Aorta (tissue), 5 donors: ENCODE measurements at places on chromosomes 6 and 20. TPM values are rescaled to one million over a fixed set of nuclear protein-coding genes. Genes with fewer than 3 reads are reported as not detected.

- no peaks in the 10 kb centered on the region for H3K36me3 ChIP-seq
- no peaks in the 10 kb centered on the region for H3K27me3 ChIP-seq
- no peak overlapping the region for H3K4me3 ChIP-seq
- no peaks in the 10 kb centered on the region for H3K4me1 ChIP-seq
- no peak overlapping the region for H3K27ac ChIP-seq
These were observed 109.1 kb downstream of the MAN1A1 start for GRCh38 chr6:119240257-119241110.

DNA sequence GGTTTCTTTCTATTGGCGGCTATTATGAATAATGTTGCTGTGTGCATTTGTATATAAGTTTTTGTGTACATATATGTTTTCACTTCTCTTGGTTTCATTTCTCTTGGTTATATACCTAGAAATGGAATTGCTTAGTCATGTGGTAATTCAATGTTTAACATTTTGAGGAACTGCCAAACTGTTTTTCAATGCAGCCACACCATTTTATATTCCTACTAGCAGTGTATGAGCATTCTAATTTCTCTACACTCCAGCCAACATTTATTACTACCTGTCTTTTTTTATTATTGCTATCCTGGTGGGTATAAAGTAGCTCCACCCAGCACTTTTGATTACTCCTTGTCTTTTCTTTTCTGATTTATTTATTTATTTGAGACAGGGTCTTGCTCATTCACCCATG lies 54.8 kb downstream of the PHACTR2 start:
- H3K27me3 ChIP-seq, result no peaks in the 10 kb centered on the region
- no peak overlapping the region for H3K27ac ChIP-seq
- no peaks in the 10 kb centered on the region for H3K36me3 ChIP-seq
- H3K4me1 ChIP-seq, result peaks cover 1% of the 10 kb centered on the region
- no peak for DNase-seq

GRCh38 chr6:141199074-141199473 lies 933.7 kb upstream of the GJE1 start:
- no peak for DNase-seq
- H3K4me3 ChIP-seq, result no peak overlapping the region
- no peaks in the 10 kb centered on the region for H3K36me3 ChIP-seq
- H3K4me1 ChIP-seq, result no peaks in the 10 kb centered on the region
- H3K27ac ChIP-seq, result peak overlapping the region; percentile 33
- H3K27me3 ChIP-seq, result no peaks in the 10 kb centered on the region

SUMO4 gene
- 2.9 TPM for total RNA-seq

DNA sequence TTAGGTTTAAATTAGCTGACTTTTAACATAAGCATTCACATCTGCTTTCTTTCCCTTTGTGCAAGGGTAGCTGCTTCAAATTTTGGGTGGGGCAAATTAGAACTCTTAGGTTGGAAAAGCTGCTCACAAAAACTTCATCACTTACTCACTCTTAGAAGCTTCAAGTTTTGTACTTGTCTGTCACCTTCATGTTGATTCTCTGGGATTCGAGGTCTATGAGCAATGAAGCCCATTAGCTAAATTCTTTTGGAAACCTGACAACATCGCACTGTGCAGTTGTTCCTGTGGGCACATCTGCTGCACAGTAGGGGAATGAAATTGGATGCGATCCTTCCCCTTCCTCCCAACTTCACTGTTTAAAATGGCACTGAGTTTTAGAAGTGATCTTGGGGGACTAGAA lies 156.1 kb downstream of the UBE3D start:
- H3K4me1 ChIP-seq, result no peaks in the 10 kb centered on the region
- H3K27me3 ChIP-seq, result no peaks in the 10 kb centered on the region
- no peak overlapping the region for H3K4me3 ChIP-seq

SPTLC3 gene
- total RNA-seq, result 4.1 TPM

- H3K36me3 ChIP-seq, result no peaks in the 10 kb centered on the region
- H3K27me3 ChIP-seq, result no peaks in the 10 kb centered on the region
- H3K4me1 ChIP-seq, result no peaks in the 10 kb centered on the region
- no peak overlapping the region for H3K4me3 ChIP-seq
These were observed 180.5 kb downstream of the PDE7B start for GRCh38 chr6:136031982-136032381.

GRCh38 chr6:39642270-39642669 lies 82.9 kb downstream of the KIF6 start:
- no peak for DNase-seq
- H3K36me3 ChIP-seq, result no peaks in the 10 kb centered on the region
- H3K27ac ChIP-seq, result no peak overlapping the region

SIRPB1 gene
- total RNA-seq, result 3.1 TPM

RIPOR2 gene
- 16.1 TPM for total RNA-seq

DNA sequence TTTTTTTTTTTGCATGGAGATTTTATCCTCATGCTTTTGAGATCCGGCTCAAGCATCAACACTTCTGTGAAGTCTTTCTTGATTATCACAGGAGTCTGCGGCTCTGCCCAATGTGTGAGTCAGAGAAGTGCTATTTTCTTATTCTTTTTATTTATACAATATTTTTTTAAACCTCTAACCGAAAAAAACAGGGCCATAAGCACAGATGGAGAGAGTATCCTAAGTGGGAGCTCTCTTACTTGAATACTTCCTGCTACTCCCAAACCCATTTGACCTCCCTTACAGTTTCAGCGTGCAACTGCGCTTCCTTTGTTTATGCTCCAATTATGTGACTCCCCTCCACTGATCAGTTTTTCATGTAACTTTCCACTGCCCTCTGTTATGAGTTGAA lies 8.7 kb upstream of the ATXN1 start:
- no peak for DNase-seq
- no peaks in the 10 kb centered on the region for H3K27me3 ChIP-seq
- no peaks in the 10 kb centered on the region for H3K36me3 ChIP-seq
- H3K4me3 ChIP-seq, result no peak overlapping the region
- peak overlapping the region; percentile 5 for H3K27ac ChIP-seq
- H3K4me1 ChIP-seq, result peaks cover 5% of the 10 kb centered on the region

- no peaks in the 10 kb centered on the region for H3K27me3 ChIP-seq
- no peak for DNase-seq
- H3K36me3 ChIP-seq, result no peaks in the 10 kb centered on the region
These were observed 210.0 kb upstream of the CST7 start for GRCh38 chr20:24738981-24739633.

DNA sequence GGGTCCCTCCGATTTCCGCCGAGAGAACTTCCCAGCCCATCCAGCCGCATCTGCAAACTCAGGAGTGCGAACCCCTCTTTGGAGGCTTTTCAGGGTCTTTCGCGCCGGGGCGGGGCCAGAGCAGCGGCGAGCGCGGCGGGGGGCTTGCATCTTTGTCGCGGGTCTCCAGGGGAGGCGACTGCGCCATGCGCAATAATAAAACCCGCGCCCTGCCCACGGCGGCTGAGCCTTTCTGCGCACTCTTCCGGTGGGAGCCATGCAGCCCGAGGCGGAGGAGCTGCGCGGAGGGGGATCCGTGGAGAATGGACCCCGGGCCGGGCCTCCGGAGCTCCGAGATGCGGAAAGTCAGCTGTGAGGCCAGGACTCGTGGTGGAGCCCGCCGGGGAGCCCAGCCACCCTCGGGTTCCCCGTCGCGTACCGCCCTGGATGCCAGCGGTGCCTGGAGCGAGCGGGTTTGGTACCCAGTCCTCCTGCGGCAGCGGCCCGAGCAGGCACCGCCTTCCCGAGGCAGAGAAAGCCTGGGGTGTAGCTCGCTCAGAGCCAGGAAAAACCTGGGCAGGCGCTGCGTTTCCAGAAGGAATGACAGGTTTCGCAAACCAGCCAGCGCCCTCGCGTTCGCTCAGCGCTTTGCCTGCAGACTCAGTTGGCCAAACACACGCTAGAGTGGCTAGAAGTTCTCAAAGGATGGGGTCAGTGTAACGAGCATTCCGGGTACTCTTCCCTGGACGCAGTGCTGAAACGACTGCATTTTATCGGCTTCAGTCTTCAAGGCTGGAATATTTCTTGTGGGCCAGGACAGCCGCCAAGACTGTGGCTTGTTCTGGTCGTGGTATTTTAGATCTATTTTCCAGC lies 1.2 kb downstream of the AKAP12 start:
- H3K4me1 ChIP-seq, result no peaks in the 10 kb centered on the region
- H3K27me3 ChIP-seq, result no peaks in the 10 kb centered on the region
- H3K36me3 ChIP-seq, result no peaks in the 10 kb centered on the region
- H3K4me3 ChIP-seq, result peak overlapping the region; percentile 58

GRCh38 chr6:168247443-168248147 lies 72.0 kb downstream of the DACT2 start:
- H3K27ac ChIP-seq, result no peak overlapping the region
- H3K27me3 ChIP-seq, result no peaks in the 10 kb centered on the region
- H3K36me3 ChIP-seq, result no peaks in the 10 kb centered on the region
- H3K4me1 ChIP-seq, result no peaks in the 10 kb centered on the region

SLC22A3 gene
- 48.4 TPM for total RNA-seq

NFS1 gene
- 22.1 TPM for total RNA-seq

- no peak for DNase-seq
- no peak overlapping the region for H3K4me3 ChIP-seq
- no peaks in the 10 kb centered on the region for H3K36me3 ChIP-seq
- H3K27ac ChIP-seq, result no peak overlapping the region
- no peaks in the 10 kb centered on the region for H3K4me1 ChIP-seq
- H3K27me3 ChIP-seq, result no peaks in the 10 kb centered on the region
These were observed 71.7 kb downstream of the HIVEP1 start for GRCh38 chr6:12083763-12084162.

BTNL2 gene
- not detected for total RNA-seq

- H3K27ac ChIP-seq, result no peak overlapping the region
- no peaks in the 10 kb centered on the region for H3K36me3 ChIP-seq
- no peaks in the 10 kb centered on the region for H3K4me1 ChIP-seq
- H3K4me3 ChIP-seq, result no peak overlapping the region
These were observed 28.9 kb downstream of the PLG start for GRCh38 chr6:160730911-160731310.

PRIM2 gene
- 9.3 TPM for total RNA-seq

- no peak overlapping the region for H3K27ac ChIP-seq
- no peak for DNase-seq
- no peak overlapping the region for H3K4me3 ChIP-seq
- peaks cover 2% of the 10 kb centered on the region for H3K4me1 ChIP-seq
These were observed 154.8 kb downstream of the UBE3D start for GRCh38 chr6:82910820-82911219.

GRM4 gene
- not detected for total RNA-seq

GRCh38 chr6:142384519-142385254 lies 82.9 kb downstream of the ADGRG6 start:
- H3K4me1 ChIP-seq, result no peaks in the 10 kb centered on the region
- no peak overlapping the region for H3K27ac ChIP-seq
- H3K27me3 ChIP-seq, result no peaks in the 10 kb centered on the region
- DNase-seq, result no peak

ZFAND3 gene
- total RNA-seq, result 83.6 TPM

TCFL5 gene
- 10.7 TPM for total RNA-seq
